Activated T-helper 1 cell treated with anti-CD3 and anti-CD28 coated beads, Interleukin-2, amount 50 U/mL, for 16 hours (primary cell): ENCODE measurements at places on chromosomes 16 and 17.

- DNase-seq, result no peak
Observed at GRCh38 chr16:79644971-79645667, 44.6 kb upstream of the MAF start.

GRCh38 chr17:60585887-60586286, 14.1 kb upstream of the PPM1D start:
- DNase-seq, result no peak

GRCh38 chr16:2919511-2920255, 8.0 kb downstream of the FLYWCH1 start:
- peak; percentile 41 for DNase-seq

DNA sequence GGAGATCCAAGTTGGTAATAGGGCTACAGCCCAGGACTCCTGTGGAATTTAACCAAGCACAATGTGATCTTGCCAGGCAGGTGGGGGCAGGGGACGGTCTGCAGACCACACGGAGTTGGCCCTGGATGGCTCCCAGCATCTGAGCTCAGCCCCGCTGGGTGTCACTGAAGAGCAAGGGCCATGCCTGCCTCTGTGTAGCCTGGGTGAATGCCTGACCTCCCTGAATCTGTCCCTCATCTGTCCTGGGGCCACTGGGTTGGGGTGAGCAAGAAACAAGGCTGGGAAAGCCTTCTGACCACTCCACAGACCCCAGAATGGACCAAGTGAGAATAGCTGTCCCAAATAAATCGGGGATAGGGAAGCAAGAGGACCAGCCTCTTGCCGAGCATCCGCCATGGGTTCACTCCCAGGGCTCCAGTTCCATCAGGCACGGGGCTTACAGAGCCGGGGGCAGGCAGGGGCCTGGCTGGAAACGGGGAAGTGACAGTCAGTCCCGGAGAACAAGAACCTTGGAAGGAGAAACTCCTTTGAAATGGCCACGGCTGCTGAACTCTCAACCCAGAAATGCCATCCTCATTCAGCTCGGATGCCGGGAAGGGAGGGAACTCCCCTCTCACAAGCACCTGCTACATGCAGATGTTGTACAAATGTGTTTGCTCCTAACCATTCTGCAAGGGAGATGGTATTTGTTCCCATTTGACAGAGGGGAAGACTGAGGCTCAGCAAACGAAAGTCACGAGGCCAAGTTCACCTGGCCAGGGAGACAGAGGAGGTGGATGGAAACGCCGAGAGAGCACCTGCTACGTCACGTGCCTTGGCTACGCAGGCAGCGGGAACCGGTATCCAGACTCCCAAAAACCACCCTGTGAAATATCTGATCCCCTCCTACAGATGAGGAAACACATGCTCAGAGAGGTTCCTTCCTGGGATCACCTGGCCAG, 50.0 kb downstream of the RMI2 start:
- no peak for DNase-seq

GRCh38 chr16:71352963-71353460, 5.5 kb upstream of the CALB2 start:
- DNase-seq, result no peak

DNA sequence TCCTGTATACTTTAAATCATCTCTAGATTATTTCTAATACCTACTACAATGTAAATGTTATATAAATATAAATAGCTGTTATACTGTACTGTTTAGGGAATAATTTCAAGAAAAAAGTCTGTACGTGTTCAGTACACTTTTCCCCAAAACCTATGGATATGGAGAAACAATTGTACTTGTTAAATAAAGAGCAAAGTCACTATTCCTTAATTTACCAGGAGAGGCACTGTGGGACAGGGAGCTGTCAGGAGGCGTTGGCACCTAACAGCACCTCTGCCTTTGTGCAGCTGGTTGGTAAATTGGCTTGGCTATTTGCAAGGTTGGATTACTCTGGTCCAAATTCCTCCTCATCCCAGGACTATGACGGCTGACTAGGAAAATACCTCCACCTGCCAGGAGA, 28.0 kb downstream of the CRHR1 start:
- DNase-seq, result no peak

- no peak for DNase-seq
Observed at GRCh38 chr17:48498164-48498850, 32.5 kb downstream of the HOXB1 start.

DNA sequence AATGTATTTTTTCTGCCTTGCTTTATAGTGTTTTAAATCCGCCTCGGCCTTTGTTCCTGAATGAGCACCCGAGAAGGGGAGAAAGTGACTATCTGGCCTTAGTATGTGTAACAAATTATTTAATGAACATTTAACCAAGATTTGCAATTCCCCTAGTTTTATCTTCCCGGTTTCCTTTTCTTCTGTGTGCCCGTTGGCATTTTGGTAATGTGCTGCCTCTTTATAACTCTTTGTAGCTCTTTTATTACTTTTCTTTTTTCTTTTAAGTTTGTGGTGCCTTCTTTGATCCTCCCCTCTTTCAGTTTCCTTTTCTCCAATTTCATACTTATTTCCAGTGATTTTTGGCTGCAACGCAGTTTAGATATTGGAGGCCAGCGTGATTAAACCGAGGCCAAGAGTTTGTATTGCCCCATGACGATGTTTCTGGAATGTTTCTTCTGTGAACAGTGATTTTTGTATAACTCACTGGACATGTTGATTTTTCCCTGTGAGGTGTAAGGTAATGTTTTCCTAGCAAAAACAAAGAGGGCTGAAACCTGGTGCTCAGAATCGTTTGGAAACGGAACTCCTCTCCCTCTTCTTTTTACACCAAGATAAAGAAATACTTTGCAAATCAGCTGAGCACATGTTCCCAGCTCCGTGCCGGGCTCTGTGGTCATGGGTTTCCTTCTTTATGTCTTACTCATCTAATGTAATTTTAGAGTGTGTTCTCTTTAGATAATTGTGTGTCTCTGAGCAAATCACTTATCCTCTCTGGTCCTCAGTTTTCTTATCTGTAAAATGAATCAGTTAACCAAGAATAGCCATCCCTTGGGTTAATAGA, 344.3 kb downstream of the WWOX start:
- no peak for DNase-seq

GRCh38 chr17:78718575-78719208, 63.4 kb downstream of the CYTH1 start:
- DNase-seq, result no peak

- DNase-seq, result no peak
Observed at GRCh38 chr17:83064021-83064731, 15.2 kb upstream of the METRNL start.

DNA sequence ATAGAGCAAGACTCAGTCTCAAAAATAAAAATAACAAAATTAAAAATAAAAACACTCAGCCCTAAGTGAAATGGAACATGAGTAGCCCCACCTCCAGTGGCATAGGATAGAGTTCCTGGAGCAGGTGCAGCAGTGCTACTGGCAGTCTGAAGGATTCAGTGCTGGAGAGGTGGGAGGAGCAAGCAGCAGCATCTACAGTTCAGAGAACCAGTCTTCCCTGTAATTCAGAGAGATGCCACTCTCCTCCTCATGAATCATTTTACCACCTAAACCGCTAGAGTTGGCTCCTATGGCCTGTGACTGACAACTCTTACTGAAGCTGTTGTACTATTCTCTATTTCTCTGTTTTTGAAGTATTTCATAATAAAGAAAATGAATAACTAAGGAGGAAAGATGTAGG, 56.0 kb upstream of the SMURF2 start:
- DNase-seq, result no peak

GRCh38 chr17:49577650-49577934, 1.9 kb downstream of the NXPH3 start:
- no peak for DNase-seq

DNA sequence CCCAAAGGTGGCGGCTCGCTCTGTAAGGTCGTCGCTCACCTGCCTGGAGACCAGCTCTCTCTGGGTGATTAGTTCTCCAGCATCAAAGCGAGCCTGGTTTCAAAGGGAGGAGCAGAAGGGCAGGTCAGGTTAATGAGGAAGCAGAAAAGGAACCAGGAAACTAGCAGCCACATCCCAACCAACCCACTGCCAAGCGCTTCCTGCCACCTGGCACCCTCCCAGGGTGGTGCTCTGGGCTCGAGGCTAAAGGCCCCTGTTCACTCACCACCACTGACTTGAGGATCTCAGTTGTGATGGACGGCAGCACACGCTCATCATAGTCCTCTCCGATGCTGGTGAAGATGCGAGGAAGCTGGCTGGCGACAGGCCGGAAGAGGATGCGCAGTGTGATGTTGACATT, 5.6 kb downstream of the PHB1 start:
- DNase-seq, result no peak

- DNase-seq, result no peak
Observed at GRCh38 chr17:78118801-78119241, 9.7 kb downstream of the TMC6 start.

DNA sequence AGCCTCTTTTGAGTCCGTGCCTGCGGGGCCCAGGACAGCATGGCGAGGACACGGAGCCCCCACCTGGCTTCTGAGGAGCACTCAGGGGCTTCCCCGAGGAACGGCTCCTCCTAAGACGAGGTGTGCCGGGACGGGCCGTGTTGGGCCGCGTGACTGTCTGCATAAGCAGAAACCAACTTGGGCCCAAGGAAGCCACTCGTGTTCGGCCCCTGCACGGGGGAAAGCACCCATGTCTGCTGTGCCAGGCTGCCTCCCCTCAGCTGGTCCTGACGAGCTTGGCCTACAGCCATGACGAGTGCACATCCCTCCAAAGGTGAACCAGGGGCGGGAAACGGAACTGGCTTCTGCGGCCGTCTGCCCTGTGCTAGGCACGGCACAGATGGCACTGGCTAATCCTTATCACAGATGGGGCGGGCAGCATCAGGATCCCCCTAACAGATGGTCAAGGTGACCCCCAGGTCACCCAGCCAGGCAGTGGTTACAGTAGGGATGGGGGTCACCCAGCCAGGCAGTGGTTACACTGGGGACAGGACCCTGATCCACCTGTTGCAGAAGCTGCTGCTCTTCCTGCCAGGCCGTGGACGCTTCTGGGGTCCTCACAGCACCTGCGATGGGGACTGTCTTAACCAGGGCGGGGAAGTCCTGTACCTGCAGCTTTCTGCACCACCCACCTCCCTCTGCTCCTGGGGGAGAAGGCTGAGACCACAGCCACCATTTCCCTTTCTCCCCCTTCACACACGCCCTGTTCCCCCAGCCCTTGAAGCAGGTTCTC, 25.6 kb downstream of the MRM3 start:
- DNase-seq, result no peak

GRCh38 chr16:72800524-72801161, 247.3 kb downstream of the ZFHX3 start:
- no peak for DNase-seq

DNA sequence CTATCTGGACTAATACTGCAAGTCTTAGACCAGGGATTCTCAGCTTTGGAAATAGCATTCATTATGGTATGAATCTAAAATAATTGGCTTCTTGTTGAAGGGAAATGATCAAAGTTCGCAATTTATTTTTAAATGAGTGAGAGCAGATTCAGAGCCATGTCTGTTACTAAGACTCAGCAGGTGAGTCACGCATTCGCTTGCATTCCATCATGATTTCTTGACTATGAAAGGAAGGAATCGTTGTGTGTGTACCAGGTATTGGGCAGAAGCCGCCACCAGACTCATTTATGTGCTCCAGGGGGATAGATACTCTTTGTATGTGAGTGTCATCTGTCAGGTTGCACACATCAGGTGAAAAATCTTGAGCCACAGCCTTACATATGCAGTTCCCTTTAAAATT, 10.8 kb downstream of the GSG1L2 start:
- DNase-seq, result no peak

GRCh38 chr17:57945996-57946797, 9.0 kb downstream of the CUEDC1 start:
- no peak for DNase-seq

GRCh38 chr17:57462007-57462579, 205.8 kb downstream of the MSI2 start:
- no peak for DNase-seq
